NCI-H1436 treated with DMSO at 0.1 percent for 48 hours (cell line): ENCODE measurements at places on chromosomes 11 and 22.

DNA sequence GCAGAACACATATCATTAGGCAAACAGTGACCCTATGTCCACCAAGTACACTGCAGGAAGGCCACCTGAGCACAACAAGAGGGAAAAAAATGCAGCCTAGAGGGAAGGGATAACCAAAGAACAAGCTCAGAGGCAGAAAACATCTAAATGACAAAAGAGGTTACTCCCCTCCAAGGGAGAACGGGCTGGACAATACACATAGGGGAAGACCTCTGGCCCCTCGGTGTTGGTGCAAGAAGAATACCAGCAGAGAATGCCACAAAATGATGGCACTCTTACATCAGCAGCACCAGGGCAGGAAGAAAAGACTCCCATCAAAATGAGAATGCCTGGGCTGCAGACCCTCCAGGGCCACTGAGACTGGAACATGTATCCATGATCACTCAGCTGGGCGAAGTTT, 66.6 kb upstream of the OPCML start:
- DNase-seq: no peak

DNA sequence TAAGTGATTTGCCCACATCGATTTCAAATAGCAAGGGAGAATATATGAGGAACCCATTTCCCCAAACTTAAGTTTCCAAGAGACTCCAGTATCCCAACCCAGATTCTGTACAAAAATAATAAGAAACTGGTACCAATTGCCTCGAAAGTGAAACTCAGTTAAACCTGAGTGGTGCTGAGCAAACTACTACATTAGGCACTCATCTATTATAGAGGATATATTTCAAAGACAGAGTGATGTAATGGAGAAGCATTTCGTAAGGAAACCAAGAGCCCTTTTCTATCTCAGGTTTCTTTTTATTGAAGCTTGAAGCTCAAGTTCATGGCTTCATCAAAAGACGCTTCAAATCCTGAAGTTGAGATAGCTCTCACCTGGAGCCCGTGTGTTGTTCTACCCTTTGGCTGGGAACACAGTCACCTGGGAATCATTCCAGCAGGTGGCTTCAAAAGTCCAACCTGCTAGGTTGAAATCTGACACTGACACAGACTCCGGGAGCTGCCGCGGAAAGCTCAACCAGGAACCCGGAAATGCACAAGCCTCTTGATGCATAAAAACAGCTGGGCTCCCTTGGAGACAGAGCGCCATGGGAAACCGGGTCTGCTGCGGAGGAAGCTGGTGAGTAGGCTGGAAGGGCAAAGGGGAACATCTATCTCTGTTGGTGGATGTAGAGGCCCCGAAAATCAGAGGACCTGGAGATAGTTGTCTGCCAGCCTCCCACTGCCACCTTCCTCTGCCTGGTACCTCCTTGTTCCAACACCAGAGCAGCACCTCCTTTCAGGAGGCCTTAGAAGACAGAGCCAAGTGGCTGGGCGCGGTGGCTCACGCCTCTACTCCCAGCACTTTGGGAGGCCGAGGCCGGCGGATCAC, at the start of gene C11orf52:
TSS of gene C11orf52 (plus strand) at position 524 of the 867 bp plus-strand sequence. CDS start at position 584, 60 bp downstream.
- DNase-seq: peak; percentile 91

DNA sequence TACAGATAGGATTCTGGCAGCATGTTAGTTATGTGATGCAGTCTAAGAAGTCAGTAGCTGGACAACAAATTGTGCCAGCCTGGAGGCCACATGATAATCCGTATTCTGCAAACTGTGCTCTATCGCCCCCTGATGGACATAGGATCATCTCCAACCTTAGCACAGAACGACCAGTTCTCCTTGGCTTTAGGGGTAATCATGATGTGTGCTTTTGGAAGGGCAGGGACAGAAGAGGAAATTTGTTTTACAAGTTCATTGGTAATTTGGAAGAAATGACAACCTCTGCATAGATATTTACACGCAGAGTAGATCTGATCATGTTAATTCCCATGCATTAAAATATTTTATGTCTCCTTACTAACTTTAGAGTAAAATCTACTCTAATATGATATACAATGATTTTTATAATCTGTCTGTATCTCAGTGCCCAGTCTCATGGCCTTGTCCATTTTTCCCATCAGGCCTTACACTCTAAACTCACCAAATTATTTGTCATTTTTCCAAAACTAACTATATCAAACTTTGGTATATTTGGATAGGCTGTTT, 12.1 kb downstream of the OR10D3 start:
- no peak for DNase-seq

- no peak for DNase-seq
Observed at GRCh38 chr11:13941775-13942174, 20.7 kb upstream of the SPON1 start.

DNA sequence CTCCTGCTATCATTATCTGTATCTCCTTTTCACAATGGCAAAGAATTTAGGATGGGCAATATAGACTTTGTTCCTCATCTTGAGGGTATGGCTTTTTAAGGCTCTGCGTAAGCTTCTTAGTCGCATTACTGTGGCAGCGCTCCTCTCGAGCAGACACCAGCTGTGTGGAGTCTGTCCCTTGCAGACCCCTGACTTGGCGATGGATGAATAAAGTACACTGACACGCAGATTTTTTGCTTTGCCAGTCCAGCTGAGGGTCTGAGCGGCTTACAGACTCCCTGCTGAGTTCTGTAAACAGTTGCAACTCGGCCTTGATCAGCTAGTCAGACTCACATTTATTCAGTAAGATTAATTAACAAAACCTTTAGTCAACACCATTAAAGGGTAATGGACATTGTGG, 390.0 kb upstream of the CNTN5 start:
- DNase-seq: no peak

DNA sequence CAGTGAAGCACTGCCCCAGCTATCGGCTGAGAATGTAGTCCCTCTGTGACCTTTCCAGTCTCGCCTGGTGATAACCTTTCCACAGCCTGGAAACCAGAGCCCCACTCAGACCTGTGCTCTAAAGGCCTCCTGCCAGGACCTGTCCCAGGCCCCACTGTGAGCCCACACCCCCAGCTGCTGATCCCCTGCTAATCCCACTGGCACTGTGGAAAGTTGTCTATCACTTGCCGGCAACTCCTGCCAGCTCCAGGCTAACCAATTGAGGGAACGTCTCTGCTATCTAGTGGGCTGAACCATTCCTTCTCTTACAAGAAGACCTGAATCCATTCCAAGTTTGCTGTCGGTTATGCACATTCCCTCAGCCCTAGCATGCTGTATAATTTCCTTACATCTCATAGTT, 328.2 kb downstream of the FAM181B start:
- no peak for DNase-seq

DNA sequence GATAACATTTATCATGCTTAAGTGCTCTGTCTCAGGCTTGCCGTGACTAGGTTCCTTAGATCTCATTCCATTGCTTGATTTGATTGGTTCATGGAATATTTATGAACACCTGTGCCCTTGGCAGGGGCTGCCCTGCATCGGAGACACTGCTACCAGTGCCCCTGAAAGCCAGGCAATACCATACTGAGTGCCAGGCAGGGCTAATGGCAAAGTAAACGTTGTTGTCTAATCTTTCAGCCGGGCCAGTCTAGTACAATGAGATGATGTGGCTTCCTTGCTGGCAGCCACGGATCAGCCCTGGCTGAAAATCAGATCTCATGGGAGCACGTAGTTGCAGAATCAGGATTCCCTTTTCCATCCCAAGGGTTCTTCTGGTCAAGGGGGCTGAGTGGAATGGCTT, 5.0 kb upstream of the PGA3 start:
- no peak for DNase-seq

DNA sequence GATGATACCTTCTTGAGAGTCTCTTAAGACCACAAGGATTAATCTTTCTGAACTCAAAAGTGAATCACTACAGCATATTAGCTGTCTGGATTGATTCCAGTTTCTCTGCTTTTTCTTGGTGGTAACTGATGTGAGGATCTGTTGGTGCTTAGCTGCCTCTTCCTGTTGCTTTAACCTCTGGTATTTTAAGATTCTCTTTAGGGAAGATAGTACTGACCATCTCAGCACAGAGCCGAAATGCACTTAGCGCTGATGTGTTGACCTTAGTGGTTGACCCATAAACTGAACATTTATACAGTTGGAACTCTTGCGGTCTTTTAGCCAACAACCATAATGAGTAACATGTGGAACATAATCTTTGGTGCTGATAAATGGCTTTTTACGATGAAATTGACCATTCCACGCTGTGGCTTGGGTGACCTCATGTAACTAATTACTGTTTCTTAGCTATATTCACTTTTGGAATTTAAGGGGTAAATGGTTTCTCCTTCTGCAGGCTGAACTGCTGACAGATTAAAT, 33.7 kb downstream of the APLP2 start:
- DNase-seq: no peak

DNA sequence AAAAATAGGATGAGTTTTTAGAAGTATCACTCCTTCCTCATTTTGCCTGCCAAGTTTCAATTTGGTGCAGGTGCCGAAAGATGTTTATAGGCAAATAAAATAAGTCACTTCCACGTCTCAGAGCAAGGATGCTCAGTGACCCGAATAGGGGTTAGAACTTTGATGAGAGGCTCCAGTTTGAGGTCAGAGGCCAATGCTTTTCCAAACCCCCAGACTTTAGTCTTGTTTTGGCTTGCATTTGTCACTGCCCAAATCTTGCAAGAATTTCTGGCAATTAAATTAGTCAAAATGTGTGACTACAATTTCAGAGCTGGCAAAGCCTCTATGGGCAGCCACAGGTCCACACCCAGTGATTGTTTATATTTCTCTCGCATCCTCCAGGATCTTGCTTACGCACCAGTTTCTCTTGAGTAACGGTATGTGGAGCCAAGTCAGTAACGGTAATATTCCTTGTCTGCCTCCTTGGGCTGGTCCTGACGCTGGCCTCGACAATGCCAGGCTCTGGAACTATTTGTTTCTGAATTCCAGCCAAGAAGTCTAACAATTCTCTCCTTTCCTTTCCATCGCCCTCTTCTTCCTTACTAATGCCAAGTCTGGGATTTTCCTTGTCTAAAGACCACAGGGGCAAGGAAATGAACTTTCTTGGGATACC, 9.9 kb upstream of the NUP160 start:
- no peak for DNase-seq
